ENCODE measurements at places on chromosomes 4 and X. TPM values are rescaled to one million over a fixed set of nuclear protein-coding genes. Genes with fewer than 3 reads are reported as not detected.

DNA sequence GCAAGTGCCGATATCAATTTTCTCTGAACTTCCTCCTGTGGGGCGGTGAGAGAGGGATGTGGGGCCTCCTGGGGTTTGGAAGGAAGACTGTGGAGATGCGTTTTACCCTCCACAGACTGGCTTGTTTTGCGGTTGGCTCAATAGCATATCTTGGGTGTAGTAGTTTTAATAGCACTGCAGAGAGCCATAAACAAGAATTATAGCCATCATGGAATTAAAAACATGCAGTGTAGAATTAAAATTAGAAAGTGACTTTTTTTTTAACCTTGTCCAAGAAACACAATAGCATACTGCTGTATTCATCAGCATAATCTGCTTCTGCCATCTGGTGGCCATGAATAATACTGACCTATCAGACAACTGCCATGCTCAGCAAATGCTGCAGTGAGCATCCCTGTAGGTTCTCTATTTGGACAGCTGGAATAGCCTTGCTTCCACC is 47.3 kb upstream of the SCML1 start:
- DNase-seq = peak; percentile 60

Gene AFM
- total RNA-seq = not detected

Gene RAB33A
- total RNA-seq = 0.17 TPM

- peak; percentile 38 for DNase-seq
Observed at GRCh38 chr4:105520819-105521790, 31.3 kb upstream of the ARHGEF38 start.

- DNase-seq = no peak
Observed at GRCh38 chrX:9492901-9493300, 28.0 kb downstream of the TBL1X start.

- peak; percentile 7 for DNase-seq
Observed at GRCh38 chrX:108036298-108036973, 8.4 kb upstream of the VSIG1 start.

Gene NAT8L
- 0.11 TPM for total RNA-seq

Gene MAGEA9B
- not detected for total RNA-seq

Gene PABPC1L2A
- total RNA-seq = not detected

GRCh38 chr4:164959896-164960295 is 17.6 kb downstream of the TRIM61 start:
- peak; percentile 10 for DNase-seq

GRCh38 chr4:98242538-98242937 is 18.6 kb upstream of the RAP1GDS1 start:
- DNase-seq = no peak

Gene TASL
- not detected for total RNA-seq

Gene SORCS2
- not detected for total RNA-seq

GRCh38 chrX:40406330-40406859 is 174.4 kb upstream of the ATP6AP2 start:
- no peak for DNase-seq

GRCh38 chrX:27680726-27681125 is 90.6 kb downstream of the DCAF8L2 start:
- no peak for DNase-seq

- no peak for DNase-seq
Observed at GRCh38 chrX:129111081-129111798, 412.1 kb downstream of the SMARCA1 start.

- DNase-seq = no peak
Observed at GRCh38 chrX:97529536-97530200, 646.0 kb downstream of the RPA4 start.

Gene EDA2R
- total RNA-seq = 22.7 TPM

Gene MSN
- total RNA-seq = 479 TPM

All from HFFc6 (cell line).